ENCODE measurements at places on chromosomes 7 and 10.

- no peak for DNase-seq
Measured at GRCh38 chr7:13979671-13980435, 9.6 kb downstream of the ETV1 start.

DNA sequence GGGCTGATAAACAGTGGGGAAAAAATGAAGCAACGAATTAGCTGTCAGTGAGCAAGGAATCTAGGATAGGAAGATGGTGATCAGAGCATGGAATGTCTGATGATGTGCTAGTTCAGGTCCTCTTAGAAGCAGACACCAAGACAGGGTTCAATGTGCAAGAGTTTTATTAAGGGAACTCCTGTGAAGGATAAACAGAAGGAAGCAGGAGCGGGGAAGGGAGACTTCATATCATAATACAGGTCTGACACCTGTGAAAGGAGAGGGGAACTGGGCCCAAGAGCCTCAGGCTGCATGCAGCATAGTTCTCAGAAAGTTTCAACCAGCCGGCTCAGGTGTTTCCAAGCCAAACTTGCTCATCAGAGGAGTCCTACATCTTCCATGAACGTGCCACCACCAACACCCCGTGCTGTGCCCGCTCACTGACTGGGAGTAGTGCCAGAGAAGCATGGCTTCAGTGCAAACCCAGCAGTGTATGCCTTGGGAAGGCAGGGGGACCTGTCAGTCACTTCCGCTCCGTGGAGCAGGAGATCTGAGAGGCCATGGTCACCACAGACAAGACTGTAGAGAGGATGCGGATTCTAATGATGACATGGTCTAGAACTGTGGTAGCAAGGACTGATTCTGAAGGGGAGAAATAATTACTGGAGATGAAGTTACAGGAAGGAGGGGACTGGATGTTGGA, 45.8 kb downstream of the ZNF800 start:
- no peak for DNase-seq

DNA sequence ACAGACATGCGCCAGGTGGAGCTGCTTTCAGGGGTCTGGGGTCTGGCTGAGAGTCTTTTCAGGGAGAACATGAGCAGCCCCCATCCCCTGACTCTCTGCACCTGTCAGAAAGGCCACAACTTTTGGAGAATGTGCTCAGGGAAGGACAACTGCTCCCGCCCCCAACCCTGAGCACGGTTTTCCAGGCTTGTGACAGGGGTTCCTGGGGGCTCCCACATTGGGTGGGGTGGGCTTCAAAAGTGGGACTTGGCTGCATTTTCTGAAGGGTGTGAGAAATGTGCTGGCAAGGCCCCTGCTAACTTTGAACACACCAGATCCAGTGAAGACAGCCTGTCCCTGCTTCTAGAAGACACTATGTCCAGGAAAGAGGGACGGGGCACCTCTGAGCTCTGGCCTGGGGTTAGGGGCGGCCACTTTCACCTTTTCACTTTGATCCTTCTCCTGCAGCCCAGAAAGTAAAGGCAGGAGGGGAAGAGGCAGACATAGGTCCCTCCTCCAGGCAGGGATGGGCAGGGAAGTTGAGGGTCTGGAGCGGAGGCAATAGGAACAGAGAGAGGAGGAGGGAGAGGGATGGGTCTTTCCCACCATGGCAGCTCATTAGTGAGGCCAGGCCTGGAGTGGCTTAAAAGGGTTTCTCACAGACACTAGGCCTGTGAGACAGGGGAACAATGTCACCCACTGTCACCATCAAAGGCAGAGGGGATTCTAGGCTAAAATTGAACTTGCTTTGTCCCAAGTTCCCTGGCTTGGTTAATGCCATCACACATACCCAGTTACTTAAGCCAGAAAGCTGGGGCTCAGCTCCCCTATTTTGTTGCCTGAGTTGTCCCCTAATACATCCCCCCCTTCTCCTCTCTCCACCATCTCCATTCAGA, 1.5 kb downstream of the KCP start:
- DNase-seq, result no peak

- DNase-seq, result no peak
Measured at GRCh38 chr7:85215098-85215497, 28.2 kb upstream of the SEMA3D start.

DNA sequence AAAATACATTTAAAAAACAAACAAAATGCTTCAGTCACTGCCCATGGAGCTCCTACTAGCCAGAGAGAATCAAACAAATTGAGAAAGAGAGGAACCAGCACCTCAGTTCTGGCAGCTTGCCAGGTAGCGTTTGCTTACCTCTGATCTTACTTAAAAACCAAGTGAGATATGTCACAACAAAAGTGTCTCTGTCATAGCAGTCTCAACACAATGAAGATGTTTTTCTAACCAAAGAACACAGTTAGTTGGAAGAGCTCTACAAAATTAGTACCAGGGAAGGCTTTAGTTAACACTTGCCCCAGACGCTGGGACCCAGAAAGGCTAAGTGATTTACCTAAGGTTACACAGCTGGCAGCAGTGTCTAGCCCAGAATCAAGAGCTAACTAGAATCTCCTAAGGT, 3.4 kb downstream of the DOCK4 start:
- DNase-seq, result no peak

- peak; percentile 12 for DNase-seq
Measured at GRCh38 chr7:139231513-139232376, 708 bp downstream of the UBN2 start.

DNA sequence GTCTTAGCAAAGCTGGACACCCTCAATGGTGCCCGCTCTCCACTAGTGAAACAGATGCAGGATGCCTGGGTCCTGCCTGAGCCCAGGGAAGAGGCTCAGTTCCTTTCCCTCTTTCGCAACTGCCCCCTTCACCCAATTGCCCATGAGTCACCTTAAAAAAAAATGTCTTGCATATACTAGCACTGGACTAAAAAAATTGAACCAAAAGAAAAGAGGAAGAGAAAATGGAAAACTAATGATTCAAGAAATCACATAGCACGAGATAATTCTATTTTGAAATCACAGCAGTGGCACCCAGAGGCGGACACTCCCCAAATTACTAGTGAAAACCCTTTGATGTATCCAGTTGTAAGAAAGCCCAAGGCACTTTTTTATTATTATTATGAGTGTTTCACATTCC, 972.5 kb downstream of the LRMDA start:
- DNase-seq, result no peak

DNA sequence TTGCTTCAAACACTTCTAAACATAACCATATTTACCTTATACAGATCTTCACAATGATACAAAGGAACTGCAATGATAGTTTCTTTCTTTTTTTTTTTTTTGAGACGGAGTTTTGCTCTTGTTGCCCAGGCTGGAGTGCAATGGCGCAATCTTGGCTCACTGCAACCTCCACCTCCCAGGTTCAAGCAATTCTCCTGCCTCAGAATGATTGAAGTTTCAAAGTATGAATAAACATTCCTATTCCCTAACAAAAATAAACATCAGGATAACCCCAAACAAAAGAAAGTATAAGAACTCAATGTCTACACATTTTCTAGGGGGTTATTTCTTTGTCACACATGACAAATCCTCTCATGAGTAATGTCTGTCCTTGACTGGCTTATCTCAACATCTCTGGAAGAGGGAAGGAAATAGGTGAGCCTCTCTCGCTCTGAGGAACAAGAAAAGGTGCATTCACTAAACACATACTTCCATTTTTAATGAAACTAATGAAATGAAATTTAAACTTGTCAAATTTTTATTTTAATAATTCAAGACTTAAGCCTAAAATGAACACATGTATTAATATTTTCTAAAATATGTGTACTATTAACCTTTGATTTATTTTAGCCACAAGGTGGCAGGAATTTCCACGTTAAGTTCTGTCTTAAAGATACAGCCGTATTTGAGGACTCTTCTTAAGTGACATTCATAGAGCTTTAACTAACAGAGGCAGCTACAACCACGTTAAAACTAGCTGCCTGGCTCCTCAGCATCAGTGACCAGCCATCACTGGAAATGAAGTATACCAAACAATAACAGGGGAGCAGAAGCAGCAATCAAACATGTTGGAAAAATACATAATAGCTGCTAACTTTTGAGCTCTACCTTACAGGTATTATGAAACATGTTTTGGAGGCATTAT, 58.3 kb downstream of the MALSU1 start:
- DNase-seq, result no peak

DNA sequence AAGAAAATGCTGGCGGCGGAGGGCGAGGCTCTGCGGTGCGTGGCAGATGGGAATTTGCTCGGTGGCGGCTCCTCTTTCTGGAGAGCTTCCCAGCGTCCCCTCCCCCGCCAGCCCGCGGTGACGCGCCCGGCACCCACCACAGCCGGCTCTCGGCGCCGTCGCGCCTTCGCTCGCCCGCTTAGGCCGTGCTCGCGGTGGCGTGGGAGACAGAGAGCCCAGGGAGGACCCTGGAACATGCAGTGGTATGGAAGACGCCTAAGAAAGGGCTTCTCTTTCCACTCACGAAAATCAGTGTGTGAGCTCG, 576 bp upstream of the CSGALNACT2 start:
- DNase-seq, result peak; percentile 43

- DNase-seq, result no peak
Measured at GRCh38 chr7:27641581-27642230, 21.0 kb downstream of the HIBADH start.

DNA sequence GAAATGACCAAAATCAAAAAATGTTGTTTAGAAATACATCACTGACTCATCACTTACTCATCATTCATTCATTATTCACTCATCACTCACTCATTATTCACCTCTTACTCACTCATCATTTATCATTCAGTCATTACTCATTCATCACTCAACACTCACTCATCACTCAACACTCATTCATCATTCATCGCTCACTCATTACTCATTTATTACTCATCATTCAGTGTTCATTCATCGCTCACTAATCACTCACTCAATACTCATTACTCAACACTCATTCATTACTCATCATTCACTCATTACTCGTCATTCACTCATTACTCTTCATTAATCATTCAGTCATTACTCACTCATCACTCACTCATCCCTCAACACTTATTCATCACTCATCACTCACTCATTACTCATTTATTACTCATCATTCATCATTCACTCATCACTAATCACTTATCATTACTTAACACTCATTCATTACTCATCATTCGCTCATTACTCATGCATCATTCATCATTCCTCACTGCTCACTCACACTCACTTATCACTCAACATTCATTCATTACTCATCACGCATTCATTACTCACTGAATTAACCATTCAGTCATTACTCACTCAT, 238.5 kb downstream of the ADARB2 start:
- DNase-seq, result no peak

- no peak for DNase-seq
Measured at GRCh38 chr7:103073989-103074518, 542 bp downstream of the FBXL13 start.

GRCh38 chr10:18436902-18437301, 214.5 kb downstream of the NSUN6 start:
- DNase-seq, result no peak

GRCh38 chr7:84256571-84256971, 62.0 kb upstream of the SEMA3A start:
- no peak for DNase-seq

DNA sequence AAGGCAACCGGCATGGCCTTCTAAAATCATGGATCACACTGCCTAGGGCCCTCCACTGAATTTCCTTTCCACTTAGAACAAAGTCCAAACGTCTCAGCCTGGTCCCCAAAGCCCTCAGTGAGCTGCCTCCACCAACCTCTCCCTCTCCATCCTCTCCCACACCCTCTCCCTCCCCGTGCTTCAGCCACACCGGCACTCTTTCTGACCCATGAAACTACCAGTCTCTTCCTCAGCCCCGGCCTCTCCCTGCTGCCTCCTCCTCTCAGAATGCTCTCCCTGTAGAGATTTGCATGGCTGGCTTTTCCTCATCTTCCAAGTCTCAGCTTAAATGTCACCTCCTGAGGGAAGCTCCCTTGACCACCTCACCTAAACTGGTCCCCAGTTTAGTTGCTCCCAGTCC, 219.0 kb upstream of the ZMIZ1 start:
- no peak for DNase-seq

DNA sequence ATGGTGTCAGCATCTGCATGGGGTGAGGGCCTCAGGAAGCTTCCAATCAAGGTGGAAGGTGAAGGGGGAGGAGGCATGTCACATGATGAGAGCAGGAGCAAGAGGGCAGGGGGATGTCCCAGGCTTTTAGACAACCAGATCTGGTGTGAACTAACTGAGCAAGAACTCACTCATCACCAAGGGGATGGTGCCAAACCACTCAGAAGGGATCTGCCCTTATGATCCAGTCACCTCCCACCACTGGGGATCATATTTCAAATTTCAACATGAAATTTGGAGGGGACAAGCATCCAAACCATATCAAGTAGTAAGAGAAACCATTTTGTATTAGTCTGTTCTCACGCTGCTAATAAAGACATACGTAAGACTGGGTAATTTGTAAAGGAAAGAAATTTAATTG, 33.6 kb downstream of the THNSL1 start:
- DNase-seq, result no peak

DNA sequence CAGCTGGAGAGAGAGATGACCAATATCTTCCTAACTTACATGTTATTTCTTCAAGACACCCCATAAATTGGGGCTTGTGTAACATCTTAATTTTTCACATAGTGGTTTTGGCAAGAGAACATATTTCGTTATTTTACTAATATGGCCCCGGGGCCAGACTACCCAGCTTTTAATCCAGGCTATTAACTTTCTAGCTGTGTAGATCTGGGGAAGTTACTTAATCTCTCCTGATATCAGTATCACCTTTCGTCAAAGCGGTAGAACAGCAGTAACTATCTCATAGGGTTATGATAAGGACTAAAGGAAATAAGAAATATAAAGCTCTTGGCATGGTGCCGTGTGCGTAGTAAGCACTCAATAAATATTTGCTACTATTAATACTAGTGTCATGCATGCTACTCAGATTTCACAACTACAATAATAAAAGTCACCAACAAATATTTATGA, 71.6 kb upstream of the LYZL1 start:
- DNase-seq, result no peak

GRCh38 chr7:8131694-8132605, 130.0 kb downstream of the ICA1 start:
- no peak for DNase-seq

- DNase-seq, result no peak
Measured at GRCh38 chr7:69342154-69342884, 256.0 kb upstream of the AUTS2 start.

GRCh38 chr7:28939844-28940544, 18.1 kb downstream of the TRIL start:
- DNase-seq, result no peak

DNA sequence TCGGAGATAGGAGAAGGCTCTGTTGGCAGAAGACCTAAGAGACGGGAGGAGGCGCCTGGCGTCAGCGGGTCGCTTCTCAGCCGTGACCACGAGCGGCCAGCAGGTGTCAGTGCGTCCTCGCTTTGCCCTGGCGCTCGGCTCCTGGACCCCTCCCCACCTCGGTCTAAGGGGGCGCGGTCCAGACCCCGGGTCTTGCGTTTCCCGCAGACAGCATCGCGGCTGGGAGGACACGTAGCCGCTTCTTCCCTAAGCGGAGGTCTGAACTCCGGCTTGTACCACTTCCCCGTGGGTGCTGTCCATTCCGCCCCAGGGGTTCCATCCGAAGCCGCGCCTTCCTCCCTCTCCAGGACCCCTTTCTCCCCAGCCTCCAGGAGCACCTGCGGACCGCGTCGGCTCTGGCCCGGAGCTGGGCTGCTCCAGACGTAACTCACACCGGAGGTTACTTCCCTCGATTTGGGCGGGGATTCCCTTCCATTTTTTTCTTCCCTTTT, 593 bp upstream of the ADRA2A start:
- peak; percentile 55 for DNase-seq

All from activated T-cell treated with anti-CD3 and anti-CD28 coated beads for 48 hours (primary cell).